ENCODE measurements at places on chromosomes 16 and 17.

GRCh38 chr17:57109393-57110151 lies 24.5 kb downstream of the AKAP1 start:
- H3K4me1 ChIP-seq, result peaks cover 10% of the 10 kb centered on the region
- H3K27me3 ChIP-seq, result no peaks in the 10 kb centered on the region
- no peak overlapping the region for H3K27ac ChIP-seq

DNA sequence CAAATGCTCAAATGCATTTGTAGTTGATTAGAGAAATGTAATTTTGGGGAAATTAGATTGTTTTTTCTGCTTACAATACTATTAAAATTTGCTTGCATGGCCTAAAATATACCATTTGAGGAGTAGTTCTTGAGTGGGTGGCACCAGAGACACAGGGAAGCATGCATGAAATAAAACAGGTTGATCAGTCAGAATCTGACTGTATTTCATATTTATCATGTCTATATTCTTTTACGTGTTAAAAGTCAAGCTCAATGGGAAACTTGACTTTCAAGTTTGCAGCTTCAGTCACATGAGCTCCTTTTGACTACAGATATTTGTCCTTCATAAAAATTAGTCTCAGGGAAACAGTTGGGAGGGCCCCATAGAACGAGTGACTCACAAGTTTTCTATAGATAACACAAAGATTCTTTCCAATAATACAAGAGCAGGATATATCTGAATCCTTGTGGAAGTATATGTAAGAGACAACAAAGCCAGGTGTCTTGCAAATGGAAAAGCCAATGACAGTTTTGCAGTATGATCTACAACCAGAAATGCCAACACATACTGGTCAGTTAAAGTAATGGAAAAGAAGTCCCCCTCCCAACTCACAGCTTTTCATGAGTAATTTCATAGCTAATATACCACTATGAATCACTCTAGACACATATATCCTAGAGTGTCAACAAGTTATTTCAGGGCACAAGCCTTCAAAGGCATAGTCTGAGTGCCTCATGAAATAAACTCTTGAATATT lies 42.2 kb upstream of the CORO6 start:
- H3K4me1 ChIP-seq, result peaks cover 3% of the 10 kb centered on the region
- H3K4me3 ChIP-seq, result no peak overlapping the region
- H3K27ac ChIP-seq, result no peak overlapping the region
- H3K27me3 ChIP-seq, result no peaks in the 10 kb centered on the region
- no peak for DNase-seq

DNA sequence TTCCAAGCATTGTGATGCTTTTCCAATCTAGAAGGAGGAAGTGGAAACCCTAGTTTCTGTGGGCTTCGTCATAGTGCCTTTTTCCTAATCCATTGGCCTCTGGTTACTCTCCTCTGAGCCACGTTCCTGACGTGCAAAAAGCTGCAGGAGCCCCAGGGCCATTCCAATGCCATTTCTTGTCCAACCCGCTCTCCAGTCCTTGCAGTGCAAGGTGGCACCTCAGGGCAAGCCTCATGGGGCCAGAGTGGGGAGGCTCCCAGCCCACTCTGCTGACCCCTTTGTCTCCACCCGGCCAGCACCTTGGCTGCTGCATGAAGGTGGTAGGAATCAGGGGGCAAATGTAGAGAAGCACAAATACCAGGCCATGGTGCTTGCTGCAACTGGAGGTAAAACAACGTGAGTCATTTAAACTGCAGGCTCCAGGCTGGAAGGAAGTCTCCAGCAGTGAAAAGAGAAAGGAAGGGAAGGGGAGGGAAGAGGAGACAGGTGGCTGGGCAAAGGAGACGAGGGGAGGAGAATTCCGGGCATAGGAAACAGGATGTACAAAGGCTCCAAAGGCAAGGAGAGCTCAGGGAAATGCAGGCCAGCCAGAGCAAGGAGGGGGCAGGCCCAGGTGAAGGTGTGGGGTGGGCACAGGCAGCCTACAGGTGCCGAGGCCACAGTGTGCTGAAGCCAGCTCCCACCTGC lies 168.2 kb upstream of the TNRC6C start:
- H3K27ac ChIP-seq, result peak overlapping the region; percentile 92
- H3K4me3 ChIP-seq, result peak overlapping the region; percentile 39
- peaks cover 63% of the 10 kb centered on the region for H3K4me1 ChIP-seq
- H3K27me3 ChIP-seq, result peaks cover 69% of the 10 kb centered on the region
- no peaks in the 10 kb centered on the region for H3K36me3 ChIP-seq

DNA sequence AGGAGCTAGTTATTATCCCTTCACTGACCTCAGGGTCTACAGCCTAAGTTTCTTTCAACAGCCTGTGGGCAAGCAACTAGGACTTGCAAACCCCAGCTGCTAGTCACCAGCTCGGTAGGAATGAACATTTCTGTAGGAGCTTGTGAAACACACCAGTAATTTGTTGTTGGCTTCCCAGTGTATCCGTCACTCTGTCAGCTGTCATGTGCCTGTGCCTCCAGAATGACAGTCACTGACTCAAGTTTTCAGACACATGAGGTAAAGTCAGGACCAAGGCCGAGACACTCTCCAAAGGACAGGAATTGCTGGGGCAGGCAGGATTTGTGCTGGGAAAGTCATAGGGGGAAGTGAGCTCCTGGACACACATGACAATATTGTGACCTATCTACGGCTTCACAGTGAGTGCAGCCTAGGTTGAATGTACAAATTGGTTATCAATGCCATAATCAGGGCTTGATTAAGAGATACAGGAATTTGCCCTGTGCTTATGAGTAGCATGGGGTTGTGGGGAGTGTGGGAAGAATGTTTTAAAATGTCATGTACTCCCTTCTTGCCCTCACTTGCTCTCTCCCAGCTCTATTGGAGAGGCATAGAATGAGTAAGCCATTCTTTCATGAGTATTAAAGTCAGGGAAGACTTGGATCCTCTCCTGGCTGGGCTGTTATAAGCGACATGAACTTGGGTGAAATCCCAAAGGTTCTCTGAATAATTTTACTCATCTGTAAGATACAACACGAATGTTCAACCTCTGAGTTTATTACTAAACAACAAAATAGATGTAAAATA lies 391.4 kb downstream of the UTP18 start:
- no peak overlapping the region for H3K27ac ChIP-seq
- no peak overlapping the region for H3K4me3 ChIP-seq
- no peaks in the 10 kb centered on the region for H3K36me3 ChIP-seq
- H3K4me1 ChIP-seq, result no peaks in the 10 kb centered on the region
- no peak for DNase-seq

- no peak for DNase-seq
- no peaks in the 10 kb centered on the region for H3K27me3 ChIP-seq
- H3K36me3 ChIP-seq, result no peaks in the 10 kb centered on the region
- no peaks in the 10 kb centered on the region for H3K4me1 ChIP-seq
Measured at GRCh38 chr17:76594690-76595089, 9.0 kb upstream of the ST6GALNAC2 start.

DNA sequence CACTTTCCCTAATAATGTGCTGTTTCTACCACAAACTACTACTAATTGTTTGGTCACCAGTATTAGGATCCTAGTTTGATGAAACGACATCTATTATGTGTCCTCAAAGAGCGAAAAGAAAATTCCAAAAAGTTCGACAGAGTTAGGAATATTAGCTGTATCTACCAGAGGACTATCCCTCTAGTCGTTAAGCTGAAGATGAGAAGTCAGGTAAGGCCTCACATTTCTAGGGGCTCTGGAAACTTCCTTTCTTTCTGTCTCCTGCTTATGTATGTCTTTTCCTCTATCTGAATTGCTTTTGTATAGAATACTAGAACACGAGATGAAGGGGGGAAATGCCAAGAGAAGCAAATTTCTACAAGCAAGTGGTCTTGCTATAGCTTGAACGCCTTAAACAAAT lies 1.6 kb downstream of the GLG1 start:
- H3K4me3 ChIP-seq, result peak overlapping the region; percentile 91
- no peaks in the 10 kb centered on the region for H3K36me3 ChIP-seq
- DNase-seq, result no peak
- no peaks in the 10 kb centered on the region for H3K27me3 ChIP-seq

DNA sequence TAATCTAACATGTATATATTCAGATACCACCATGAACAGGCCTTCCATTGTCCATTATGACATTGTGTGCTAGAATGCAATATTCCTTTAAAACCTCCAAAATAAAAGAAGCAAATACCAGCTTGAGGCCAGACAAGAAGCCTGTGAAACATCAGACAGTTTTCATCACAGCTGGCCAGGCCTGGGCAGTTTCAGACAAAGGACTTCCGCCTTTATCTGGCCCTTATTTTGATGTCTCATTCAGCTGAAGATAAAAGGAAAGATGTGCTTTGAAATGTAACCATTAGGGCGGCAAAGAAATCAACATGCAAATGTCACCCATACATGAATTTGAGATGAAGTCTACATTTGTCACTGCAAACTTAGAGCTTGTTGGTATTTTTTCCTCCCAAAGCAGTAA lies 737.5 kb downstream of the KCNJ2 start:
- peaks cover under 1% of the 10 kb centered on the region for H3K36me3 ChIP-seq
- H3K27me3 ChIP-seq, result no peaks in the 10 kb centered on the region
- H3K27ac ChIP-seq, result no peak overlapping the region

- H3K36me3 ChIP-seq, result no peaks in the 10 kb centered on the region
- no peak overlapping the region for H3K4me3 ChIP-seq
- H3K4me1 ChIP-seq, result peaks cover 3% of the 10 kb centered on the region
- no peaks in the 10 kb centered on the region for H3K27me3 ChIP-seq
Measured at GRCh38 chr16:82917886-82918595, 291.3 kb downstream of the CDH13 start.

- no peak overlapping the region for H3K27ac ChIP-seq
- no peaks in the 10 kb centered on the region for H3K27me3 ChIP-seq
- peaks cover 8% of the 10 kb centered on the region for H3K4me1 ChIP-seq
- H3K4me3 ChIP-seq, result no peak overlapping the region
- peaks cover 13% of the 10 kb centered on the region for H3K36me3 ChIP-seq
Measured at GRCh38 chr17:75773121-75773807, 8.3 kb upstream of the GALK1 start.
